SHP77 treated with DMSO at 0.1 percent for 48 hours (cell line): ENCODE measurements at places on chromosomes 6 and 20.
A peak's percentile ranks its signal among the peaks of the same experiment; 100 is the strongest.

DNA sequence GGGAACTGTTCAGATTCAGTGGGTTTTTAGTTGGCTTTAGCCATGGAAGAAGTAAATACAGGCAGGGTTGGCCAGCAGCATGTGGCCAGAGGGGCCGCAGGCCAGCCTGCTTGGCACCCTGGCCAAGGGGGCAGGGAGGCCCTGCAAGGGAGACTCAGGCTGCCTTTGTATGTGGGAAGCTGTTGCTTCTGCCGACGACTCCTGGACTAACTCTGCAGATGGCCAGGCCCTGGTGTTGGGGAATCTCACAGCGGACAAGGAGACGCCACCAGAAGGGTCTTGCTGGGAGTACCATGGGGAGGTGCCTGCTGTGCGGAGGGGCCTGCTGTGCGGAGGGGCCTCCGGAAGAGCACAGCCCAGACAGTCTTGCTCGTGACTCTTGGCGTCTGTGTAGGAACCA lies 25.2 kb downstream of the PYGB start:
- DNase-seq: no peak

- no peak for DNase-seq
Observed at GRCh38 chr6:73712535-73713173, 16.7 kb downstream of the CD109 start.

DNA sequence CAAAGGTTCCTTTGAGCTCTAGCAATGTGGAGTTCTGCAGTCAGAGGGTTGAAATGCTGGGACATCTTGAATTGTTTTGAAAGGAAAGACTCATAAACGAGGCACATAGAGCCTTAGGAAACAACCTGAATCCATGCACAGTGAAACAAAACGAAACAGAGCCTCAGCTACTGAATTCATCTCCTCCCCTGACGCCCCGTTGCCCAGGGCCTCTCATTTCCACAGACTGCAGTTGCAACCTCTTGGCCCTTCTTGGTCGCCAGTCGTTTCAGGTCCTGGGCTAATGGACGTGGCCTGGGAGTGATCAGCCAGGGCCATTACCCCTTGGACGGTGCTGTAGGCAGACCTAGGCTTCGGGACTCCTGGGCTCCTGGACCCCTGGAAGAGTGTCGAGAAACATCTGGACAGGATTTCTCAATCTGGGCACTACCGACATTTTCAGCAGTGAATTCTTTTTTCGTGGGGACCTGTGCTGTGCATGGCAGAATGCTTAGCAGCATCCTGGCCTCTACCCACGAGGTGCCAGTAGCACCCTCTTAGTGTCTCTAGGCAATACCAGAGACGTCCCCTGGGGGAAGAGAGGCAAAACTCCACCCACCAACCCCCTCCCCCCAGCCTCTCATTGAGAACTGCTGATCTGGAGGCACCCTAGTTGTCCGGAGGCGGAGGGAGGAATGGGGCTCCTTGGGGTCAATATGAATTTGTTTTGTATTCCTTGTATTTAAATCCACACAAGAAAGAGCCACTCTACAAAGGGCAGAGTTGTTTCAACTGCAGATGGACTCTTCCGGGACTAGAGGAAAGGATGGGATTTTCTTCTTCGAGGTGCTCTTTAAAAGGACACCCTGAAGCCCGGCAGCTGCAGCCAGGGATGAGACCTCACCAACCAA lies 50.2 kb downstream of the TMEM242 start:
- peak; percentile 87 for DNase-seq

DNA sequence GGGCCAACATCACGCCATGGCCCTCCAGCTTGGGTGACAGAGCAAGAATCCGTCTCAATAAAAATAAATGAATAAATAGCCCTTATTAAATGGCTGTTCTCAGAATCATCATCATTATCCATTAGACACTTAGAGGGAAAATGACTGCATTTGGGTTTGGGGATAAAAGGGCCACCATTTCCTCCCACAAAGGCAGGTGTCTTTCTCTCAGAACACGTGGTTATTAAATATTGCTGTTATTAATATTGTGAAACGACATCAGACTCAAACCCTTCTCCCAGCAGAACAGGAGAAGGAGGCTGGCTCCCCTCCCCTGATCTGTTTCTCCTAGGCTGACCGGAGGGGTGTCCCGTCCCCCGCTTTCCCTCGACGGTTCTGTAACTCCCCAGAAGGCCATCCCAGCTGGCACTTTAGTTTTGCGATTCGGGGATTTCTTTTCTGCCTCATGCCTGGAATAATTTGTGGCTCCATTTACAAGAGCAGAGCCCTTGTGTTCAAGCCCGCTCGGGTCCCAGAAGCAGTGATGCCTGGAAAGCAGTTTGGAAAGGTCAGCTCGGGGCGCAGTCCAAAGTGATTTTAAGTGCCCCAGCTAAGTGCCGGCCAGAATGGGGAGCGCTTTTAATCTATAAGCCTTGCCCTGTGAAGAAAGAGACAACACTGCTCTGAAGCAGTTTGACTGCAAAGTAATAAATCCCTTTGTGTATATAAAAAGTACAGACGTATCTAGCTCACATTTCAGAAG lies 41.9 kb downstream of the EYA2 start:
- DNase-seq: no peak

DNA sequence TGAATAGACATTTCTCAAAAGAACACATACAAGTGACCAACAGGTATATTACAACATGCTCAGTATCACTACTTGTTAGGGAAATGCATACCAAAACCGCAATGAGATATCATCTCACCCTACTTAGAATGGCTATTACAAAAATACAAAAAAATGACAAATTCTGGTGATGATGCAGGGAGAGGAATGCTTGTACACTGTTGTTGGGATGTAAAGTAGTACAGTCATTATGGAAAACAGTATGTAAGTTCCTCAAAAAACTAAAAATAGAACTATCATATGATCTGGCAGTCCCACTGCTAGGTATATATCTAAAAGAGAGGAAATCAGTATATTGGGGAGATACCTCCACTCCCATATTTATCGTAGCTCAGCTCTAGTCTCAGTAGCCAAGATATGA lies 10.9 kb upstream of the SLC17A5 start:
- DNase-seq: no peak

- DNase-seq: peak; percentile 72
Observed at GRCh38 chr20:577167-577791, 32.8 kb downstream of the TCF15 start.

DNA sequence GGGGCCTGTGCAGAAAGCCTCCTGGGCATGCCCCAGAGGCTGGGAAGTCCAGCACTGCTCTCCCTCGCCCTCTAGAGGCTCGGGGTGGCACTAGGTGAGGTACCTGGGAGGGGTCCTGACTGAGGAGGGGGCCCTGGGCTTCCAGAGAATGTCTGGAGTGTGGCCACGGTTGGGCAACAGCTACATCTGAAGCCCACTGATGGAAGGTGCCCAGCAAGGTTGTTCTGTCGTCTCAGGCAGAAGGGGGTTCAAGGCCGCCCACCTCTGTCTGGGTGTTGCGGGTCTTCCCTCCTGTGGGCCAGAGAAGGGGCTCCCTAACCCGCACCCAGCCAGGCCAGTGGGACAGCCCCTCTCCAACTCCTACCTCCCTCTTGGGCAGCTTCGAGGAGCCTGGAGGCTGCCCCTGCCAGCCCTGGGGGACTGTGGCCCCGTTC lies 11.4 kb upstream of the VEGFA start:
- DNase-seq: no peak

GRCh38 chr6:13272131-13273046 lies 55.9 kb downstream of the TBC1D7 start:
- no peak for DNase-seq

- no peak for DNase-seq
Observed at GRCh38 chr20:21301940-21302663, 1.0 kb upstream of the XRN2 start.

DNA sequence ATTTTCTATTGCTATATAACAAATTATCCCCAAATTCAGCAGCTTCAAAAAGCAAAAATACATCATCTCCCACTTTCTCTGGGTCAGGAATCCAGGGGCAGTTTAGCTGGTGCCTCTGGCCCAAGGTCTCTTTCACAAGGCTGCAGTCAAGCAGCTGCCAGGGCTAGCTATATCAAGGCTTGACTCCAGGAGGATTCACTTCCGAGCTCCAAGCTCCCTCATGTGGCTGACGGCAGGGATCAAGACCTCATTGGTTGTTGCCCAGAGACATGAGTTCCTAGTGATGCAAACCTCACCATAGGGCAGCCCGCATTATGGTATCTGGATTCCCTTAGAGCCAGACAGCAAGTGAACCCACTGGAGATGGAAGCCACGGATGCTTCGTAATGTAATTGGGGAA lies 1.3 kb upstream of the VNN1 start:
- no peak for DNase-seq
